ENCODE measurements at places on chromosomes 6 and 20.
A peak's percentile ranks its signal among the peaks of the same experiment; 100 is the strongest.

GRCh38 chr6:144619966-144620365, 334.8 kb downstream of the UTRN start:
- no peak for DNase-seq

DNA sequence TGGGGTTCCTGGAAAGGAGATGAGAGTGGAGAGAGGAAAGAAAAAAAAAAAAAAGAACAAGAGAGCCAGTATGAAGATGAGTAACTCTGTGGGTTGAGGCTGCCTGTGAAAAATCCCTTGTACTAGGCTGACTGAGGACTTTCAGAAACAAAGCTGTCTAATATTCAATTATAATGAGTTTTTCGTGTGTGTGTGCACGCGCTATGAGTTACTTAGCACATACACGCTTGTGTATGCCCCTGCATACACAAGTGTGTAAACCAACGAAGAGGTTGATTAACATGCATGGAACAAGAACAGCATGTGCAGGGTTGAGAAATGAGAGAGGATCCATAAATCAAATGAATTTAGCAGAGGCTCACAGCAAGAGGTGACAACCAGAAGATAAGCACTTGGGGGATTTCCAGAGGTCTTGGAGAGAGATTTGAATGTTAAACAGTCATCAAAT, 4.8 kb upstream of the RBPJL start:
- no peak for DNase-seq

DNA sequence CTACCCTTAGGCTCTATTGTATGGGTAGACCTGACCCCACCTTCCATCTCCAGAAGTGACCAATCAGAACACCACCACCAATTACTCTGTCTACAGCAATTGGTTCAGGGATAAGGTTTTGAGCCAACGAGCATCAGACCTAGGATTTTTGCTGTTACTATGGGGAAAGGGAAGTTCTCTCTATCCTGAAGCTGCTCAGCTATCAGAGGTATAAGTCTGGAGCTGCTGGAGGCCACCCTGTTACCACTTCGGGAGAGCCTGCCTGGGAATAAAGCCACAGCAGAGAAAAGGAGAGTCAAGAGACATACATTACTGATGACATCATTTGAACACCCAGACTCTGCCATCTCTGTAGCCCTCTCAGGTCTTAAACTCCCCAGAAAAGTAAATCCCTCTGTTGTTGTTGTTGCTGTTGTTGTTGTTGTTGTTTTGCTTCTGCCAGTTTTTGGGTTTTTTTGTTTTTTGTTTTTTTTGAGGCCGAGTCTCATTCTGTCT, 94.5 kb downstream of the PREX1 start:
- no peak for DNase-seq

DNA sequence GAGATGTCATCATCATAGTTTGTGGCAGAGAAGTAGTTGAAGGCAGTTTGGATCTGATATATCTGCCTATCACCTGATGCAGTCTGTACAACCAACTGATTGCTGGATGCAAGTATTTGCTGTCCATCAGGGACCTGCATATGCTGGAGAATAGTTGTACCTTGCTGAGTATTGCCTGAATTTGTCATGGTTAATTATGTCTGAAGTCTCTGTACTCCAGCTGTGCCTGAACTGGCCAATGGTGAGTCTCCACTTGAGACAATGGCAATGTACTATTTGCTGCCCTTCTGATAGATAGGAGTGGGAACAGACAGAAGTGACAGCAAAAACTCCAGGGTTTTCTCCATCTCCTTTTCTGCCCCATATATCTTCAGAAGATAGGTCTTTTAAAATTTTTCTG, 531.5 kb downstream of the EPHA7 start:
- no peak for DNase-seq

GRCh38 chr20:42484335-42484734, 705.4 kb downstream of the PTPRT start:
- no peak for DNase-seq

DNA sequence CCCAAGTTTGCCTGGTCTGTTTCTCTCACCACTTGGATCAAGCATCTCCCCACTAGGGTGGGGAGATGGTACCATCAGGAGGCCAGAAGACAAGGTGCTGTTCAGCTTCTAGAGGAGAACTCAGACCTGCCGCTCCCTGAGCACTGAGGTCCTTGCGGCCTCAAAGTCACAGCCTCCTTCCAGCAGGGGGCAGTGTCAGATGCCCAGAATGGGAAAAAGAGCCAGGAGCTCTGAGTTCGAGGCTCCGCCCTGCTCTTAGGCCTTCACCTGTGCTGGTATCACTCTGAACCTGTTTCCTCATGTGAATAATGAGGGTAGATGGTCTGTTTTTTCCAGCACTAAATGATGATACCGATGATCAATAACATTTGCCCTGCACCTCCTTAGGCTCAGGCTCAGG, 68.7 kb downstream of the TOX2 start:
- peak; percentile 37 for DNase-seq

- DNase-seq, result no peak
Observed at GRCh38 chr6:51093871-51094270, 275.2 kb downstream of the TFAP2B start.

DNA sequence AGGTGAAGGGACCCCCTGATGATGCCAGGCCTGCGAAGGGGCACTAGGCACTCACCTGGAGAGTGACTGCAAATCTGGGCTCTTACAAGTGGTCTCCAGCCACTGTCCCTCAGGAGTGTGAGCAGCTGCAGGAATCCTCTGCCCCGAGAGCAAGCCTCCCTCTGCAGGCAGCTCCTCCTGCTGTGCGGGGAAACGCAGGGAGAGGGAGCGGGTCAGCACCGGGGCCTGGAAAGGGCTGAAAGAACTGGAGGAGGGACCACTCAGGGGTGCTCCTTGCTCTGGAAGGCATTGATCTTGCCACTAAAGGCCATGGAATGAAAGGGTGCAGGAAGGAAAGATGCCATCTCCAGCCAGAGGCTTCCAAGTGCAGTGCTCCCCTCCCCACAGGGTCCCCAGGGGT, 168.0 kb downstream of the CDH4 start:
- no peak for DNase-seq

DNA sequence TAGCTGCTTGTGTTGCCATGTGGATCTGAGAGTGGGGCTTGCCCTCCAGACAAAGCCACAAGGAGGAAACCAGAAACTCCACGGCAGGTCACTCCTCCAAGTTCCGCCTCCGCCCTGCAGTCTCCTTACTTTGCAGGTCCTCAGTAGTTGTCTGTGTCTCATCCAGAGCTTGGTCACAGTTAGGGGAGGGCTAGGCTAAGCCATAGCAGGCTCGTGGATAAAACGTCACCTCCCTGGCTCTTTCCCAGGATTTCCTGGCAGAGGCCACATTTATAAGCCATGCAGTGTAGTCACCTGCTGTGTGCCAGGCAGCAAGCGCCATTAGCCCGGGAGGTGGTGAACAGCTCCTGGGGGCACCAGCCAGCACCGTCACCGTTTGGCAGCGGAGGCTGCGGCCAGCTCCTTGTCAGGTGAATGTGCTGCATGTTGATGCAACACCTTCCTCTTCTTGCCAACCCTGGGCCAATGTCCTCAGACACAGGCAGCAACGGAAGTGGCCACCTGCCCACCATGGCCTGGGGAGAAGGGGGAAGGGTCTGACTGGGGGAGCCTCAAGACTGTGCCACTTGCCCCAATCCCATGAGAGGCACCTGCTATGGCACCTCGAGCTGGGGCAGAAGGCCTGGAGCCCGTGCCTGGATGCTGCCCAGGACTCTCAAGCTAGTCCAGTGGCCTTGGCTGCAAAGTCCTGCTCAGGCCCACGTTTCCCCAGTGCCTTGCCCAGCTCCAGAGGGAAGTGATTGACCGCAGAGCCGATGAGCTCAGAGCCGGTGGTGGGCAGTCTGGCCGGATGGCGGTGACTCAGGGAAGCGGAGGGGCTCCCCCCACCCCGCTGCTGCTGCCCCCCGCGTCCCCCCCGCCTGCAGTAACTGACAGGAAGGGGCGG, 39.0 kb upstream of the SLCO4A1 start:
- peak; percentile 57 for DNase-seq

DNA sequence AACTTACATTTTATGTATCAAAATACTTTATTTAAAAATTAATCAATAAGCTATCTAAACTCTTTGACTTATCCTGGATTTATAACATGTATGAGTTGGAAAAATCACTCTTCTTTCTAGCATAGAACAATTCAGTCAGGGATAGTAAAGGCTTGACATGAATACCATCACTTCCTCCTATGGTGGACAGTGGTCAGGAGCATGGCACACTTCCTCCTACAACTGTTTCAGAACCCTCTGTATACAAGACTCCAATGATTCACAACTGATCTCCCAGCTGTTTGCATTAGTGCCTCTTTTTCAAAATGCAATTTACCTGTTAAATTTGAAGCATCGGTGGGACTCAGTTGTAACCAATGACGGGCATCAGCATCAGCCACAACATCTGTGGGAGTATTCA, 129.7 kb downstream of the RALGAPA2 start:
- DNase-seq, result no peak

- DNase-seq, result no peak
Observed at GRCh38 chr20:58431134-58431533, 42.1 kb downstream of the VAPB start.

DNA sequence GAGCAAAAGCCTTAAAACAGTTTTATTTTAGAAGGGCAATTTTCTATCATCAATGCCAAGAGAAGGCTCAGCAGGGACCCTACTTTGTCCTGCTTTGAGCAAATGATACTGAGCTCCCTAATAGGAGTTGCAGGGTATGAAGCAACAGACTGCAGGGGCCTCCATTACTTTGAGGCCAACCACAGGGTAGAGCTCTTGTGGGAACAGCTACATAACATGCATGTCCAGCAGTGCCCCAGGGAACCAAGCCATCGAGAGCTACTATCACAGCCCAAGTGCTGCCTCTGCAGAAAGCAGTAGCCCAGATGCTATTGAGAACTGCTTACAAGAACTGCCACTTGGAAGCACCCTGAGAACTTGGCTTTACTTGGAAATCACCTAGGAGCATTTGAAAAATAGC, 222.1 kb downstream of the LAMA2 start:
- no peak for DNase-seq

- no peak for DNase-seq
Observed at GRCh38 chr6:8749465-8749864, 314.1 kb upstream of the SLC35B3 start.

DNA sequence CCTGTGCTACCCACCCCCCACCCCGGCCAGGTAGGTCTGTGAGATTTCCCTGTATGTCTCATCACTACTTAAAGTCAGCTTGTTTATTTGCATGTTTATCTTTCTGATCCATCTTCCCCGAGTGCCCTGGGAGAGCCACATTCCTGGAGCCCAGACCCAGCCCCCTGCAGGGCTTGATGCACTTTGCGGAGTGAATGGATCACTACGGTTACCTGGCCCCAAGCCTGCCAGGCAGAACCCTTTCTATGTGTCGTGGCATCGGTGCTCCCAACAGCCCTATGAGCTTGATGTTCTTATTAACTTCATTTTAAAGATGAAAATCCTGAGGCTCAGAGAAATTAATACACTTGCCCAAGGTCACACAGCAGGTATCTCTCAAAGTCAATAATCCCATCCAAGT, 13.6 kb upstream of the SLCO4A1 start:
- DNase-seq, result no peak

- no peak for DNase-seq
Observed at GRCh38 chr6:12164508-12164770, 125.7 kb upstream of the EDN1 start.

- DNase-seq, result no peak
Observed at GRCh38 chr6:37242429-37243052, 15.0 kb upstream of the TBC1D22B start.

Measured in RPMI8226 (cell line).